ENCODE measurements at places on chromosomes 12 and 14.

GRCh38 chr14:100369019-100369418, 45.9 kb downstream of the SLC25A47 start:
- no peak for DNase-seq

DNA sequence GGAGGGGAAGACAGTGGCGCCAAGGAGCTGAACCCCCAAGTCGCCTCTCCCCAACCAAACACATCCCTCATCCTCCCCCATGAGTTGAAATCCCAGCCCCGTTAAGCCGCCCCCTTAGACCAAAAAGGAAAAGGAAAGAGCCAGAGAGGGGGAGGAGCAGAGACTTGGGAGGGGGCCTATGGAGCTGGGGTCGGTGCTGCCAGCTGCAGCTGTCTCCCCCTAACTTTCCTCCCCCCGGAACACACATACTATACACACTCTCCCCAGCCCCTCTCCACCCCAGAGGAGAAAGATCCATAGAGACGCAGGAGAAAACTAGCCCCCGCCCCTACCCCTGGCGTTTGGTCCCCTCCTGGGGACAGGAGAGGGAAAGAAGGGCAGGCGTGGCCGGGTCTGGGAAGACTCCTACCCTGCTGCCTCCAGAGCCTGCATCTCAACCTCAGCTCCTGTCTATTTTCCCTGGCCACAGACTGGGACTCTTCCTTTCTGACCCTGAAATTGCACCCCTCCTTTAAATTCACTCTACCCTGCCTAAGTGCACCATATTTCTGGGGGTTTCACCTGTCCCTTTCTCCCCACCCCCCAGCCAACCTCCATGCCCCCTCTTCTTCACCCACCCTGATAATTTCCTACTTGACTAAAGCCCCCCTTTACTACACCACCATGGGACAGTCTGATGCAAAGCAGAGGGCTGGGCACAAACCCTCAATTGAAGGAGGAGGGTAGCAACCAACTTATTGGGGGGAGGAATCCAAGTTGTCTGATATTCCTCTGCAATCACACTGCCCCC, 1.7 kb upstream of the HOXC9 start:
- DNase-seq: no peak

GRCh38 chr14:104689881-104690711, 678 bp downstream of the INF2 start:
- DNase-seq: no peak

GRCh38 chr14:88983755-88984154, 159.3 kb downstream of the TTC8 start:
- no peak for DNase-seq

- DNase-seq: no peak
Measured at GRCh38 chr12:96398424-96399119, 1.7 kb downstream of the CDK17 start.

GRCh38 chr12:63862187-63862968, 17.9 kb downstream of the SRGAP1 start:
- DNase-seq: no peak

DNA sequence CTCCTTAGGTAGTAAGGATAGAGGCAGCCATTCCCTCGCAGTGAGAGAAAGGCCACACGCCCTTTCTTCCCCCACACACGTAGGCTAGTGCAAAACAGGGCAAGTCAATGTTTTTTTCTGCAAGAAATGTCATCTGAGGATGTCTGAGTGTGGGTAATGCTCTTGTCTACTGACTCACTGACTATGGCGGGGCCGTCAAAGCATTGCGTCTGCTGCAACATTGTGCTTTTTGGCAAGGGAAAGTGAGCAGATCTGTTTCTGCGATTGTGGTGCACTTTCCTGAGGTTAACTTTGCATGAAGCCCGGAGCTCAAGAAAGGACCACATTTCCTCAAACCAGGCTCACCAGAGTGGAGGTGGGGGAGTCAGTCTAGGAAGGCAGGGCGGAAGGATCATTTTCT, 181.6 kb upstream of the GZMB start:
- DNase-seq: no peak

DNA sequence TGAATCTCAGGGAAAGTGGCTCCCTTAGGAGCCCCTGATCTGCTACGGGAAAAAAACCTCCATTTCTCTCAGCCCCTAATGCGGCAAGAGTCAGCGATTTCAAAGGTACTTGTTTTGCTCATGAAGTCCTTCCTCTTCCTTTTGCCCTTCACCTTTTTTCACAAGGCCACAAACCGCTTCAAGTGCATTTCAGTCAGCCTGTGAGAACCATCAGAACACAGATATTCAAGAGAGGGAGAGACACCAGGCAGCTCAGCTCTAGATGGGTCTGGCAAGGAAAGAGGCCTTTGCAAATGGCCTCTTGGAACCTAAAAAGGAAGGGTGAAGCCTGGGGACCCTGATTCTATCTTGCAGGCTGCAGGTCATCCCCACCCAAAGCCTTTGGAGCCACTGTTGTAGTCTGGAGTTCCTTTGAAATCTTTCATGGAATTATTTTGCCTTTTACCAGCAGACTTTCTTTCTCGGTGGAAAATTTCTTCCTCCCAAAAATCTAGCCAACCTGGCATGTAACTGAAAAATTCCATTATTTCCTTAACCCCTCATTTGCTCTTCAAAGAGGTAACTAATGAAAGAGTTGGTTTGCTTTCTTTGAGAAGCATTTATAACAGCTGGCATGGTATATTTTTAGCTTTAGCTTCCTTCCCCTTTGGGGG, 145.0 kb downstream of the SAMD4A start:
- DNase-seq: no peak

DNA sequence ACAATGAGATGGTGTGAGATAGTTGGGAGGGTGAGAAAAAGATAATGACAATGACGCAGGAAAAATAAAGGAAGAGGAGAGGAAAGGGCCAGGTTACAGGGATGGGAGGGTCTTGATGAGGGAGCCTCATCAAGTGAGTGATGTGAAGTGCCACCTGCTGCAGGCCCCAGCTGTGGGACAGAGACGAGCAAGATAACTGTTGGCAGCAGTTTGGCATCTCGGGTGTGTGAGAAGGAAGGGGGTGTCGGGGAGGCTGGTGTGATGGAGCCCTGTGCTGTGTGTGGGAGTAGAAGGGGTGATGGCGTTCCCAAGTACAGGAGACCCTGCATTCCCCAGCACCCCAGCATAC, 11.4 kb upstream of the TAC3 start:
- no peak for DNase-seq

DNA sequence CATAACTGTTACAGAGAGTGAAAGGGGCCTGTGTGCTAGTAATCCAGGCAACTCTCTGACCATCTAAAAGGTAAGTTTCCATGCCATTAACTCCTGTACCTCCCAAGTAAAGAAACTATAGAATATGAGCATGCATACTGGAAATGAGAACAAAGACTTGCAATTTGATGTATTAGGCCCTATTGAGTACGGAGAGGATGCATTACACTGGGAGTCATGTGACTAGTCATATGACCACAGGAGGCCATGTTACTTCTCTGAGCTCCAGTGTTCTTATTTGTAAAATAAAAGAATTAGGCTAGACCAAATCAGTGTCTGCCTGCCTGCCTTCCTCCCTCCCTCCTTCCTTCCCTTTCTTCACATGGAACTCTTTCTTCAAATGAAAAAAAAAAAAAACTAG, 440.1 kb upstream of the CCDC196 start:
- no peak for DNase-seq

DNA sequence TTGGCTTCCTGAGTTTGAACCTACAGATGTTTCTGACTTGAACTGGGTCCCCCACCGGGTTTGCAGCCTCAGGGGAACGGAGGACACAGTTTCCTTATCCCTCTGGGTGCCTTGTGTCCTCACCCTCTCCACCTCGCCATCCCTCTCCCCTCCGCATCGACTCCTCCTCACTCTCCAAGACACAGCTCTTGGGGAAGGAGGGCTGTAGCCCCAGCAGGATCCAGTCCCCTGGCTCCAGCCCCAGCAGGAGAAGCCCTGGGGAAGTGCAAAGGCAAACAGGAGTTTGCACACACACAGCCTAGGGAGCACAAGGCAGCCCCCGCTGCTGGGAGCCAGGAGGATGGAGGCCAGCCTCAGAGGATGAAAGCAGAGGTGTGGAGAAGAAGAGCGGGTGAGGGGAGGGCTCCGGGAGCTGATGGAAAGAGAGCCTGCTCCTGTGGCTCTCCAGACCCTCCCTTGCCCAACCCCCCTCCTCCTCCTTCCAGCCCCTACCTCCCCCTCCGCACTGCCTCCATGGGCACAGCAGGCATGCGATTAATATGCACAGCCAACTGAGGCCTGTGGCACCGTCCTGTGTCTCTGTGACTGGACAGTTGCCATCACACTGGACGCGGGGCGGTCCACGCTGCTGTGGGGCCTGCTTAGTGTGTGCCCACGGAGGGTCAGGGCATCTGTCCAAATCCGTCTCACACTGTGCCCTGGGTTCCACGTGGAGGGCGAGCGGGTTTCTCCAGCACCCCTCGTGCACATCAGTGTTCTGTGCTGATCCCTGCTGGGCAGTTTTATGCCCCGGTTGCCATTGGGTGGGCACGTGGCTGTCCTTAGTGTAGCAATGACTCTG, 193.7 kb upstream of the DIO3 start:
- no peak for DNase-seq

- DNase-seq: no peak
Measured at GRCh38 chr14:89650077-89650978, 233.3 kb upstream of the FOXN3 start.

All from ecto neural progenitor cell (in vitro differentiated cells).